ENCODE measurements at places on chromosomes 7 and 10. TPM values are rescaled to one million over a fixed set of nuclear protein-coding genes. Genes with fewer than 3 reads are reported as not detected.
A peak's percentile ranks its signal among the peaks of the same experiment; 100 is the strongest.

TUBAL3 gene
- total RNA-seq: not detected

- DNase-seq: peak; percentile 88
Observed at GRCh38 chr10:5666008-5666840, at the start of gene ASB13. TSS of gene ASB13 (minus strand) at chr10:5666595. CDS start at chr10:5666551, 44 bp downstream.

GRCh38 chr7:20172736-20173334 lies 44.3 kb downstream of the MACC1 start:
- DNase-seq: peak; percentile 94

LRRC17 gene
- 0.65 TPM for total RNA-seq

KCND2 gene
- total RNA-seq: 3.5 TPM

SYT15B gene
- 0.33 TPM for total RNA-seq

- DNase-seq: no peak
Observed at GRCh38 chr7:98729121-98729520, 112.0 kb downstream of the NPTX2 start.

VAX1 gene
- total RNA-seq: 4.0 TPM

SUN3 gene
- not detected for total RNA-seq

SFXN2 gene
- 26.6 TPM for total RNA-seq

DNA sequence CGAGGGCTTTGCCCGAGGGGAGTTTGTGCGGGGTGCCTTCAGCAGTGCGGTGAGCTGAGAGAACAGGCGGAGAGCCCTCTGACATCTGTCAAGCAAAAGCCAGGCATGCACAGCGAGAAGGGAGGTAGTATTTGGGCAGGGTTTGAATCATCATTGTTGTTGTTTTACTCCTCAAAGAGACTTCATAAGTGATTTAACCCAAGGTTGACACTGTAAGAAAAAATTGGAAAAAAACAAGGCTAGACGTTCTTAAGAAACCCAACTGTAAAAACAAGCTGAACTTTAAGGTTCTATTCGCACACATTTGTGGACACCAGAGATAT lies 1.3 kb downstream of the ADAM22 start:
- no peak for DNase-seq

DNA sequence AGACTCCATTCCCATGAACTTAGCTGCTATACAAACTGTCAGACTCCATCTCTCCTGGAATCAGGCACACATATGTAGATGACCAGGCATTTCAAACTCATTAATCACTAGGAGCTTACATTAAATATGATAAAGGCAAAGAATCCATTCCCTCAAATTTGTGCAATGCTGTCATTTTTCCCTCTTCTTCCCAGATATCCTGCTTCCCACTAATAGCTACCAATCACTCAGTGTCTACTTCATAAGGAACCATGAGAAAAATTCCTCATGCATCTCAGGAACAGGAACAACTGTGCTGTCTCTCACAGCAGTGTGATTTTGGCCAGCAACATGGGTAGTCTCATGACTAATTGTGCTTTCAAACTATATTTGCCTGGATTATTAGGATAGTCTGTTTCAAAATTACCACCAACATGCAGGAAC lies 133.9 kb downstream of the DKK1 start:
- DNase-seq: no peak

- DNase-seq: peak; percentile 96
Observed at GRCh38 chr7:130486114-130486953, 5.6 kb upstream of the MEST start.

PTEN gene
- total RNA-seq: 50.6 TPM

- DNase-seq: no peak
Observed at GRCh38 chr10:12509016-12509793, 159.9 kb downstream of the CAMK1D start.

ZNF804B gene
- total RNA-seq: 0.14 TPM

HOXA7 gene
- total RNA-seq: not detected

Data from endodermal cell (in vitro differentiated cells).